ENCODE measurements at places on chromosomes 2 and 18.

DNA sequence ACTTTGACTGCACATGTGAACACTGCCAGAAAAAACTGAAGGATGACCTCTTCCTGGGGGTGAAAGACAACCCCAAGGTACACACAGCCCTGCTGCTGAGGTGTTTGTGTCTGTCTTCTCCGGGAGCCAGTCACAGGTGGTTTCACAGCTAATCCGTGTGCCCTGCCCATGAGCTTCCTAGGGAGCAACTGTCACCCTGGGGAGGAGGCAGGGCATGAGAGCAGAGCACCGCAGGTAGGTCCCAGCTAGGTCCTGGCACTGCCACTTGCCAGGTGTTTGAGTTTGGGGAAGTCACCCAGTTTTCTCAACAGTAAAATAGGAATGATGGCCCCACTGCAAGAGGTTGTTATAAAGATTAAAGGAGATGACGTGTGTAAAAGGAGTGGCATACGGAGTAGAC is 29.1 kb downstream of the SMYD1 start:
- DNase-seq = no peak

- DNase-seq = no peak
These were observed 68.5 kb downstream of the COPS8 start for GRCh38 chr2:237154082-237154638.

GRCh38 chr2:170019060-170019805 is 158.7 kb upstream of the MYO3B start:
- DNase-seq = no peak

DNA sequence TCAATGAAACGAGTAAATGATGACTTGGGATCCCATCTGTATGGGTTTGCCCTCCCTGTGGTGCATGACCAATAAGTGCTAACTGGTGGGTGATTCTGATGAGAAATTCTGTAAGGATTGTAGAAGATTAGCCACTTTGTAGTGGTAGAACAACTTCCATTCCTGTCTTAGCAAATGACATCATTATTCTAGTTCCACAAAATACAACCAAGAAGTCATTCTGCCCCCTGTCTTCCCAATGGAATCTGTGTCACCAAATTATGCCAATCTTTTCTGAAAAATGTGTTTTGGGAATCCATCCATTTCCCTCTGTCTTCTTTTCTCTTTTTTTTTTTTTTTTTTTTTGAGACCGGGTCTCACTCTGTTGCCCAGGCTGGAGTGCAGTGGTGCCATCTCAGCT is 48.4 kb downstream of the SLC38A11 start:
- DNase-seq = no peak

DNA sequence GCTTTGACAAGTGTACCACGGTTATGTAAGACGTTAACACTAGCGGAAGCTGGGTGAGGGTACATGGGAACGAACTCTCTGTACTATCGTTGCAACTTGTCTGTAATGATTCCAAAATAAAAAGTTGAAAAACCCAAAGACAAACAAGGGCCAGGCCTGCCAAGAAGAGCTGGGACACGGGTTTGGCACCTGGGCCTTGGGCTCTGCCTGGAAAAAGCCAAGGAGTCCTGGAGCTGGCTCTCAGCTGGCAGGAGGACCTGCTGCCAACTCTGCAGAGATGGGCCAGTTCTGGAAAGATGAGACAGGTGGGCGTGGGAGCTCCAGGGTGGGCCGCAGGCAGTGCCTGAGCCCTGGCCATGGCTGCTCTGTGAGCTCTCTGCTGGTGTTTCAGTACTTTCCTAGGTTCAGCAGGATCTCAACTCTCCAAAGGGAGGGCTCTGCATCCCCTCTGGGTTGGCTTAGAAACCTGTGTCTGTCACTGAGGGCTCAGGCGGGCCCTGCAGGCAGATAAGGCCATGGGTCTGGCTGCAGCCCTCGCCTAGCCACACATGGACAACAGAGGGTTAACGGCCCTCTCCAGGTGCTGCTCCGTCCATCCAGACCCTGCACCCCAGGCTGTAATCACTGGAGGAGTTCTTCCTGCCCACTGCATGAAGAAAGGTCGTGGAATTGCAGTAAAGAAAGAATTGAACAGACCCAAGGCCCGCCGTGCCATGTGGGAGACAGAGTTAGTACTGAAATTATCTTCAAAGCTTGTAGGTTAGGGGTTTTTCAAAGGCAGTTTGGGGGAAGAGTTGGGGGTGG is 89.9 kb downstream of the RHOB start:
- DNase-seq = no peak

- DNase-seq = no peak
These were observed 1708.9 kb upstream of the CELF4 start for GRCh38 chr18:39274535-39274934.

Measured in frontal cortex (tissue), 4 donors.